ENCODE measurements at places on chromosomes 2 and 18.

DNA sequence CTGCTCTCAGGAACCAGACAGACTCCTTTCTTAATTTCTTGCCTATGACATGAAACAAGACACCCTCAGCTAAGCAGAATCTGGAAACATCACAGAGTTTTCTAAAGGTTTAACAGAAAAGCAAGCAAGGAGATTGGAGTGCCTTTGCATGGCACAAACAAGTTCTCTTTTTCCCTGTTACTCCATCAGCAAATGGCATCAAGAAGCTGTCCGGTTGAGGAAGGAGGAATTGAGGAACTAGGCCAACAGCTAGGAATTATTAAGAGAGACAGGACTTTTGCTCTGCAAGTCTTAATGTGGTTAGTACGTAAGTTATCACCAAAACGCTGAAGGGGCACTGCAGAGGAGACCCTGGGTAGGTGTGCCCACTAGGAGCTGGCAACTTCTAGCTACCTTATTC, 53.2 kb downstream of the NEB start:
- DNase-seq, result no peak

DNA sequence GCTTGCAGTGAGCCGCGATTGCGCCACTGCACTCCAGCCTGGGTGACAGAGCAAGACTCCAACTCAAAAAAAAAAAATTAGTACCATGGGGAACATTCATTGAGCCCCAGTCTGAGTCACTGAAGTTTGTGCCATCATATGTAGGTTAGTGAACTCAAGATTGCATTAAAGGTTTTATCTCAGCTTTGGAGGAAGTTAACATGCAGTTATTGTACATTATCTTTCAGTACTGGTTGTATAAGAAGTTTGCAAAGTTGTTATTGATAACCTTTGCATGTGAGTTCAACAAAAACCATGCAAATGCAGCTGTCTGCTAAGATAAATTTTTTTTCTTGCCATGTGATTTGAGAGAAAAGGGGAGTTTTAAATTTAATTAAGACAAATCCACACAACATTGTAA, 95.7 kb downstream of the MEIS1 start:
- DNase-seq, result no peak

DNA sequence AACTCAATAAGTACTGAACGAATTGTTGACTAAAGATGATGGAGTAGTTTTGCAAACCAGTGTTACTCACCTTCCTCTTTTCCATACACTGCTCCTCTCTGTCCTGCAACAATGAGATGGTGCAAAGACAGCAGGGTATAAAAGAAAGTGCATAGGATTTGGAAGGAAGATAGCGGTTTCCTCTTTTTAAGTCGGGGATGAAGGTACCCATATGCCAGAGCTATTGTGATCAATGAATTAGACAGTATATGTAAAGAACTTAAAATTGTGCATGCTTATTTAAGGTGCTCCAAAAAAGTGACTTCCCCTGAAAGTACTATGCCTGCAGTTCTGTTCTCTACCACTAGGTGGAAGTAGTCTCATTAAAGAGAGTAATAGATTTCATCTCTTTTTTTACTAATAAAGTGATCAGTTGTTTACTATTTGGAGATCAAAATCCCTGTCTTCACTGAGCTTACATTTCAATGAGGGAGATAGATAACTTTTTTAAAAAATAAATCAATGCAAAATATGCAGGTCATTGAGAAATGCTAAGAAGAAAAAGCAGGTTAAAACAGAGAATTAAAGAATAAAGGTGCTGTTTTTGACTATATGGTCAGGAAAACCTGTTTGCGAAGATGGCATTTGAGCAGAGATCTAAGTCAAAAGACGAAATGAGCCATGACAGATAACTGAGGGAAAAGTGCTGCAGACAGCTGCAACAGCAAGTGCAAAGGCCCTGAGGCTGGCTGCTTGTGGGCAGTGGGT, 339.7 kb upstream of the SLC14A2 start:
- DNase-seq, result no peak

GRCh38 chr2:43631618-43632317, 5.3 kb upstream of the PLEKHH2 start:
- DNase-seq, result no peak

DNA sequence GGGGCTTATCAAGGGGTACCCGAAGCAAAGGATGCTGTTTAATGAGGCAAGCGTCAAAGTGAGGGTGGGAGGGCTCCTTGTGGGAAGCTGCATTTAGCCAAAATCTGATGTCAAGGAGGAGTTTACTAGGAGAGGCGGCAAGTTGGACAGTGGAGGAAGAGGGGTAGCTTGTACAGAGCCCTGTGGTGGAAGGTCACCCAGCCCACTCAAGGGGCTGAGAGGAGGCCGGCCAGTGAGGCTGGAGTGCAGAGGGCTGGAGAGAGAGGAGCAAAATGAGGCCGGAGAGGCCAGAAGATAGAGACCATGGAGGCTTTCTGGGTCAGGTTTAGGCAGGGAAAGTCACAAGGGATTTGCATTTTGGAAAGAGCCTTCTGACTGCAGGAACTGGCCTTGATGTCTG, 49.5 kb downstream of the ASB1 start:
- no peak for DNase-seq

DNA sequence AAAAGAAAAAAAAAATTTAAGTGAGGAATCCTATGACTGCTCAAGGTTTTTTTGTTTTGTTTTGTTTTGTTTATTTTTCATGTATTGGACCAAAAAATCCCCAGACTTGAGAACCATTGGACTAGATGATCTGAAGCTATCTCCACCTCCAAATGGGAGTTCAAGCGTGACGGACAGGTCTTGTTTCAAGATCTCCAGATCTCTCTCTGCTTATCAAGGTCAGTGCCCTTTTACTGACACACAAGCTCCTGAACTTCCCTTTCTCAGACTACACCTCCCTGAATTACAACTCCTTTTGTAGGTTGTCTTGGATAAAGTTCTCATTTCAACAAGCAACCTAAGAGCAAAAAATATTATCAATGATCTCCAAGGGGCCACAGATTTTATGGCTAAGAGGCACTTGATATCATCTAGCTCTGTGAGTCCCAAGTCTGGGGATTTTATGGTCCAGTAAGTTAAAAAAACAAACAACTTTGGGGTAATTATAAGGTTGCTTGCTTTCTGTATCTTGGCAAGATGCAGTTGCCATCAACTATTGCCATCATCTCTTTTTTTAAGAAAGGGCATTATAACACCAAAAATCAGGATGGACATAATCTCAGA, 396.0 kb upstream of the ATP5MC3 start:
- no peak for DNase-seq

GRCh38 chr18:70363861-70364260, 75.0 kb downstream of the SOCS6 start:
- DNase-seq, result no peak
